AG08396 (cell line): ENCODE measurements at places on chromosomes 16 and 17.

DNA sequence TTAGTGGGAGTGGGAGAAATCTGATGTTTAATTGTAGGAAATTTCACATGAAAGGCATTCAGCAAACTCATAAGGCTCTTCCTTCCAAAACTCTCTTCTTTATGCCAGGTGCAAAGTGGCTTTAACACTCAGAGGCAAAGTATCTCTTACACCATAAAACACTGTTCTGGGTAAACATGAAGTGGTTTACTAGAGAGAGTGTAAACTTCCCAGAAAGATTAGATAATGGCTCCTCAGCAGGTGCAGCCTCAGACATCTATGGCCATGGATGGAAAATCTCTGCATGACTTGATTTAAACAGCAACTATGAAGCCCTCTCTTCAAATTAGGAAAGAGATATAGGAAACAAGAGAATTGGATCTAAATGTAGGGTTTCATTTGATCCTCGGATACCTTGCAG, 583.1 kb upstream of the SALL1 start:
- no peak for DNase-seq

DNA sequence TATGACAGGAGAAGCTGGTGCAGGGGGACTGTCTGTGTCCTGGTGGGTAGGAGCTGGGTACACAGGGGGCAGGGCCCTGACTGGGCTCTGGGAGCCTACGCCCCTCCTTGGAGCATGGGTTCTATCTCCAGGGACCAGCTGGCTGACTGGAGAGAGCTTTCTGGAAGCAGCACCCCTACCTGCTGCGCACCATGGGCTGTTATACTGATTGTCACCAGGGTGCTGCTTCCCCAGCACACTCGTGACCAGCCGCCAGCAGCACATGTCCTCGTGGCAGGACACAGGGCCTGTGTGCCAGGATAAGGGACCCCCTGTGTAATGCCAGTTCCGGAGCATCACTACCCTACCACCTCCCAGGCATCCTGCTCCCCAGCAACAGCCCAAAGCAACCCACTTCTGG, 106.0 kb downstream of the AMFR start:
- DNase-seq = no peak

GRCh38 chr17:1769822-1770477, 8.1 kb downstream of the SERPINF1 start:
- no peak for DNase-seq

- DNase-seq = no peak
Observed at GRCh38 chr17:28326114-28326513, 7.1 kb downstream of the TMEM97 start.

DNA sequence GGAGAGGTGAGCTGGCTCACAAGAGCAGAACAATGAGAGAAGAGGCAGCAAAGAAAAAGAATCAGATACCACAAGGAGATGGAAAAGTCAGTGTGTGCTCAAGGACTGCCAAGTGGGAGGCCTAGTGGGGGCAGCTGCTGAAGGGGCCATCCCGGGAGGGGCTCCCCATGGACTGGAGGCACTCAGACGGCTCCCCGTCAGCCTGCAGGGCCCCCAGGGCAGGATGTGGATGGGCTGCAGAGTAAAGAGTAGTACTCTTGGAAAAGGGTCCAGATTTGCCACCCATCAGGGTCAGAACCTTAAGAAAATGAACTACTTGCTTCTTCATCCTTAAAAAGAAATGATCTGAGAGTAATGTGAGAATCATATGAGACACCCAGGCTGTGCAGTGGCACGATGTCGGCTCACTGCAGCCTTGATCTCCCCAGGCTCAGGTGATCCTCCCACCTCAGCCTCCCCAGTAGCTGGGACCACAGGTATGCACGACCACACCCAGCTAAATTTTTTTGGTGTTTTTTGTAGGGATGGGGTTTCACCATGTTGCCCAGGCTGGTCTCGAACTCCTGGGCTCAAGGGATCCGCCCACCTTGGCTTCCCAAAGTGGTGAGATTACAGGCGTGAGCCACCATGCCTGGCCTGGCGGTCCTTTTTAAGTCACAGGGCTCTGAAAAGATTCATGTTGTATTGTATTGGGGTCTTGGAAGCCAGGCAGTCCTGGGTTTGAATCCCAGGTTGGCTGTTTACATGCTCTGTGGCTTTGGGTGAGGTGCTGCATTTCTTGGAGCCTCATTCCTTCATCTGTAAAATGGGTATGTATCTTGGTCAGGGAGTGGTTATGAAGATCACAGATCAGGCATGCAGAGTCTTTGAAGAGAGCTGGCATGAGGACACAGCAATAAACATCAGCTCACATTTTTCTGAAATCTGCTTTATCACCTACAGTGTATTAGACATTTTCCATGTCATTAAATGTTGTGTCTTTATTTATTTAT, 15.1 kb downstream of the ACSF2 start:
- no peak for DNase-seq

GRCh38 chr17:49414271-49414621, 436 bp downstream of the PHB1 start:
- peak; percentile 26 for DNase-seq

- DNase-seq = no peak
Observed at GRCh38 chr16:77919761-77920415, 102.5 kb upstream of the CLEC3A start.

GRCh38 chr16:85205747-85206471, 93.6 kb upstream of the CIBAR2 start:
- no peak for DNase-seq

DNA sequence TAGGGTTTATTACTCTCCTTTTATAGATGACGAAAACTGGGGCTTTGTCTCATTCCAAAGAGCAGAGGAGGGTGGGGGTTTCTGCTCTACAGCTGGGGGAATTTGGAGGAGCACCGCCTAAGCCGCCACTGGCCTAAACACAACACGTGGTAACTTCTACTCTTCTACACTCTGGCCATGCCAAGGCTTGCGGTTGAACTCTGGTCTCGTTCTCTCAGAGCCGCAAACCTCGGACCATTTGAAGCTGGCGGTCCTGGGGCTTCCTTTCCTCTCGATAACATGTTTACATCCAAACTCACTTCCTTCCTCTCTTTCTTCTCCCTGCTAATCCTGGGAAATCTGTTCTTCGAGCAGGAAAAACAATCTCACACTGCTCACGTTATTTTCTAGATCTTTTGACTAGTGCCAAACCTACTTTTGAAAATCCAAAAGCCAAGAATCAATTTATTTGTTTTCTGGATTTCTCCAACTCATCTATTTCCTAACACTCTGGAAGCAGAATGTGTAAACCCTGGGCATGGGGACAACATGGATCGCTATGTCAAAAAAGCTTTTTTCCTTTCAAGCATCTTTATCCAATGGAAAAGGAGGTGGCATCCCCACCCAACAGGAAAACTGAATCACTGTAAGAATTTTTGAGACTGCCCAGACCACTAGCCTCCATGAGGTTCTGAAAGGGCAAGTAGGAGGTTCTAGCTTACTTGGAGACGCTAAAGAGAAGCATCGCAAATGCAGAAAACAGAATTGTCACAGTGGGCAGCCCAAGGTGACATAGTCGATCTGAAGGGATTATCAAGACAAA, 13.6 kb upstream of the EEF2K start:
- peak; percentile 75 for DNase-seq

GRCh38 chr16:87691686-87692079, 74.1 kb downstream of the KLHDC4 start:
- DNase-seq = no peak

- no peak for DNase-seq
Observed at GRCh38 chr17:27455236-27455913, 873 bp upstream of the KSR1 start.

- DNase-seq = no peak
Observed at GRCh38 chr17:2082003-2082781, 27.3 kb downstream of the HIC1 start.

DNA sequence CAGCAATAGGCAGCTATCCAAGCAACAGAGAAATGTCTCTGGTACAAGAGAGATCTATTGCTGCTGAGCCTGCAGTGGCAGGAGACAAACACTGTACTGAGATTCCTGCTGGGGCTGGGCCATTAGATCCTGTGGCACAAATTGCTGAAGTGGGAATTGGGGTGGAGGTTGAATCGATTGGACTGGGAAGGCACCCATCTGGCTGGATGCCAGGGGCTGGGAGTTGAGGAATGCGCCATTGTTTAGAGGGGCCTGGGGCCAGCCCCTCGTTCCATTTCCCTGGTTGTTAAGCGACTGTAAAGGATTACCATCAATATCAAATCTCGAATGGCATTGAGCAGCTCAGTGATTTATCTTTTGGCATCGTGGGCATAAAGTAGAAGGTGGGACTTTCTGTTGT, 54.1 kb upstream of the ARL4D start:
- no peak for DNase-seq

DNA sequence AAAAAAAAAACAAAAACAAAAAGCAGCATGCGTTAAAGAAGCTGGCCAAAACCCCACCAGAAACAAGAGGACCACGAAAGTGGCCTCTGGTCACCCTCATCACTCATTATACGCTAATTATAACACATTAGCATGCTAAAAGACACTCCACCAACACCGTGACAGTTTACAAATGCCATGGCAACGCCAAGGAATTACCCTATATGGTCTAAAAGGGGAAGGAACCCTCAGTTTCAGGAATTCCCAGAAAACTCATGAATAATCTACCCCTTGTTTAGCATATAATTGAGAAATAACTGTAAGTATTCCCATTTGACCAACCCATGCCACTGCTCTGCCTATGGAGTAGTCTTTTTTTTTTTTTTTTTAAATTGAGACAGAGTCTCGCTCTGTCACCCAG, 77.6 kb downstream of the EMP2 start:
- DNase-seq = no peak

GRCh38 chr16:25317732-25318316, 60.2 kb upstream of the ZKSCAN2 start:
- no peak for DNase-seq

- no peak for DNase-seq
Observed at GRCh38 chr17:1727876-1728630, 3.5 kb downstream of the WDR81 start.

GRCh38 chr17:55340176-55340575, 75.4 kb downstream of the HLF start:
- DNase-seq = no peak

DNA sequence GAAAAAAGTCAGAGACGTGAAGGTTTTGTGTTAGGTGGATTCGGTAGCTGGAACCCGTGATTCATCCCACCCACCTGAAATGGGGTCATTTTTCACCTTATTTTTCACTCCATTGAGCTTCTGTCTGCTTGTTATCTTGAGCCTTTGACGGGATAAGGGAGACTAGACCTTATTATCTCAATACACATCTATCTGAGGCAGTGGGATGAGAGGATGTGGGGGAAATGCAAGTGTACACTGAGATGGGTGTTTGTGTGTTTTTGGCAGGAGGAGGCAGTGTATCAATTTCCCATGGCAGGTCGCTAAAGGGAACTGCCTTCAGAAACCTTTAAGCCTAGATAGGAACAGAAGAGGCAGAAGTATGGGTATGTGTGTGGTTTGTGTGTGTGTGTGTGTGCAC, 6.2 kb upstream of the NOG start:
- DNase-seq = no peak

DNA sequence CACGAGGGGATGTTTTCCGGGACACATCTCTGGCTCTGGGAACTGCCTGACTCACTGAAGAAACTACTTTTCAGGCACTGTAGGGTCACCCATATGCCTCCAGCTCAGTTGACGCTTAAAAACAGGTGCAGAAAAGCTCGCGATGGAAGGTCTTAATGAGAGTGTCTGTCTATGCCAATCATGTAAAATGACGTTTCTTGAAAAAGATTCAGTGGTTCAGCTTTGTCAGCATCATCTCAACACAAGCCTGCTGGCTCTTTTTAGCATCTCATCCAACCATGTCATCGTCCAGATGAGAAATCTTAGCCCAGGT, 27.5 kb downstream of the OR1D5 start:
- DNase-seq = no peak

DNA sequence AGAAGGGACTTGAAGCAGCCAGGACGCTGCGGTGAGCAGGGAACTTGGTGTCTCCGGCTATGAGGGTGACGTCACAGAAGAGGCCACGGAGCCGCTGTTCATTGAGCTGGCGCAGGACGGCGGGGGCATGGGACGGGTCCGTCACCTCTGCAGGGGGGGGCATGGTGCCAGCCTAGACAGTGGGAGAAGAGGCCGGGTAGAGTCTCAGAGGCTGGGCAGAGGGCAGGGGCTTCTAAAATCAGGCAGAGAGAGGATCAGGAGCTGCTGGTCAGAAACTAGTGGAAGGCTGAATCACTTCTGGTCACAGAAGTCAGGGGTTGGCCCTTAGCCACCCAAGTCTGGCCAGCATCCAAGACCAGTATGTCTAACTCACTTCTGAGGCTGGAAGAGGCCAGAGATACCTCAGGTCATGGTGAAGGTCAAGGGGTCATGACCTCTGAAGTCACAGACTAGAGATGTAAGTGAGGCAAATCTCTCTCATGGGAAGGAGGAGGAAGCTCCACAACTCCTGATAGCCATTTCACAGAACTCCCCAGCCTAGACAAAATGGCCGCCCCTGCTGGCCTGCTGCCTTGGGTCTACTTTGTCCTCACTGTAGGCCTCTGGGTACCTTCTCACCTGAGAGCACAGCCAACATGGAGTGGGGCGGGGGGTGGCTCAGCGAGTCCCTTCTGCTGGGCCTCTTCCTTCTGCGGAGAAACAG, 12.6 kb downstream of the ZBTB4 start:
- DNase-seq = peak; percentile 79

GRCh38 chr16:70653406-70653805, 7.0 kb downstream of the IL34 start:
- DNase-seq = no peak

DNA sequence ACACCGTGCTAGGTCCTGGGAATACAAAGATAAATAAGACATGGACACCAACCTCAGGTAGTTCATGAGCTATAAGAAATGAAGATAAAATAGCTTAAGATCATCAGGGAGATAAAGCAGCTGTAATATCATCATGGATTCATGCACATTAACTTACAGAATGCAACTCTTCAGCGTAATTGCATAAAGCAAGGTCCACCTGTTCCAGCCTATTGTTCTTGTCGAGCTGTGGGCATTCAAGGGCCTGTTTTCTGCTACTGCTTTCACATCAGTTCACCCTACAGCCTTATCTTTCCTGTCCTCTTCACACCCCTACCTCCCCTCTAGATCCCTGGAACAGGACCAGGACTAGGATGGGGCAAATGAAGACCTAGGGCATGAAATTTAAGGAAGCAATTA, 133.9 kb downstream of the SPACA3 start:
- DNase-seq = no peak

DNA sequence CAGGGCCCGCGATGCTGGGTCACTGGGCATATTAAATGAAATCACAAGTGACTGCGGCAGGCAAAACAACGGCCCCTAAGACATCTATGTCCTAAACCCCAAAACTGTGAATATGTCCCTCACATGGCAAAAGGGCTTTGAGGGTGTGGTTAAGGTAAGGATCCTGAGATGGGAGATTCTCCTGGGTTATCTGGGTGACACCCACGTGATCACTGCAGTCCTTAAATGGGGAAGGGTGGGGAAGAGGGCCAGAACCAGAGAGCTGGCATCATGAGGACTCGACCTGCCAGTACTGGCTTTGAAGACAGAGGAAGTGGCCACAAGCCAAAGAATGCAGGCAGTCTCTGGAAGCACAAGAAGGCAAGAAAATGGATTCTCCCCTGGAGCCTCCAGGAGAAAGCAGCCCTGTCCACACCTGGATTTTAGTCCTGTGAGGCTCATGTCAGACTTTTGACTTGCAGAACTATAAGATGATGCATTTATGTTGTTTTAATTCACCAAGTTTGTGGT, 12.5 kb downstream of the COTL1 start:
- DNase-seq = no peak

- no peak for DNase-seq
Observed at GRCh38 chr16:78105517-78105916, 6.1 kb downstream of the WWOX start.
